Stimulated activated naive CD8-positive, alpha-beta T cell treated with anti-CD3 and anti-CD28 coated beads, Interleukin-15, Interleukin-2, amounts not matched to agents 100 U/mL and 50 U/mL, for 24 hours (primary cell): ENCODE measurements at places on chromosomes 11 and 22.

DNA sequence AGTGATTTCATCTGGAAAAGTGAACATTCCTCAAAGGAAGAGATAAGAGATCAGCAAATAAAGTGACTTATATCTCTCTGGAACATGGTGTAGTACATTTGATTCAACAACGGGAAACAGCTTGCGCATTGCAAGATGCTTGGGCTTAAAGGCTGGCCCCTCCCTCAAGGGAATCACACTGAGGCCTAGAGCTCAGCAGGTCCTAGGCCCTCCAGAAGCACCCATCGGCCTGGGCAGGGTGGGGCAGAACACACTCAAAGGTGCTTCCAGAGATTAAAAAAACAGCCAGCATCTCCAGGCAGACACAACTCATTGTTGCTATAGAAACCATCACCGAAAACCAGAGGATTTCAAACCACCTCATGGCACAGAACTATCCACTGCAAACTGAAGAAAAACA, 69.0 kb upstream of the ARFGAP3 start:
- no peak for DNase-seq

DNA sequence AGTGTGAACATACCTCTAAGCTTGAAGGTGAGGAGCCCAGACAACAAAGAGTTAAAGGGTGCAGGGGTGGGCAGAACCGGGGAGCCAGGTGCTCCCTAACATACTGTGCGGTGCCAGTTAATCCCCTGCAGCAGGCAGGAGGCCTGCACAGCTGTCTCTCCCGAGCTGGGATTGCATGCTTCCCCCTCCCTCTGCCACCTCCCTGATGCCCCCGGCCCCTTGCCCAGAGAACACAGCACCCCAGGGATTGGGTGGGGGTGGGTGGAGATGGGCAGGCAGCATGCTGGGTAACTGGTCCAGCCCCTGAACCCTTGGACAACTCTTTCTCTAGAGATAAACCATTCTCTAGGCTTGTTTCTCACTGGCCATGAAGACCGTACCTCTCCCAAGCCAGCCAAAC, 67.7 kb upstream of the MYOD1 start:
- DNase-seq: no peak

- DNase-seq: no peak
Measured at GRCh38 chr11:7573558-7574296, 59.9 kb downstream of the PPFIBP2 start.

GRCh38 chr11:61125310-61125684, 23.0 kb downstream of the CD5 start:
- no peak for DNase-seq

GRCh38 chr22:39183991-39184585, 31.6 kb upstream of the CBX7 start:
- no peak for DNase-seq

- DNase-seq: no peak
Measured at GRCh38 chr11:64536396-64536941, 54.6 kb upstream of the SLC22A12 start.

DNA sequence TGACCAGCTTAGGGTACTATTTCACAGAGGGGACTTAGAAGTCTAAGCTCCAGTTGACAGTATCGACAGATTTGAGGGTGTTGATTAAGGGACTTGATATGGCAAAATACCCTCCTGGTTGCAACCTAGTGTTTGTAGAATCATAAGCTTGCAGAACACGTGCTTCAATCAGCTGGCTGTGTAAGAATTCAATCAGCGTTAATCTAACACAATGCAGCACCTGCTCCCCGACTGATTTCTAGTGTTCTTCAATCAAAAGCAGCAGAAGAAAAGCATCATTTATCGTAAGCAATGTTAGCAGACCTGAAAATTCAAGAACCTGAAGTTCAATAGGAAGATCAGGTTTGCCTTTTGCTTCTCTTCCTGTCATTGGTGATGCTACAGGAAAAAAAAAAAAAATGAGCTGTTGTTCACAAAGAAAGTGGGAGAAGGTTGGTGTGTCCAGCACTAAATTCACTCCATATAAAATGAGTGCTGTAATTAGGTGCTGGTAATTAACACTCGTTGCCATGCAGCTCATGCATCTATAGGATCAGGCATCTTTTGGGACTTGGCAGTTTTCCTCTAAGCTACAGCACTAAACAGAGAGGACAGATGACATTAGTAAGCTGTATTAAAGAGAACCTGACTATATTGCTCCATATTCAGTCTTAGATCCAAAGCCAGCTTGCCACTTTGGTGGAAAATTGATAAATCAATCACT, 840.3 kb downstream of the OPCML start:
- DNase-seq: no peak

- no peak for DNase-seq
Measured at GRCh38 chr11:100680070-100680469, 7.0 kb upstream of the ARHGAP42 start.

- no peak for DNase-seq
Measured at GRCh38 chr22:23796461-23796860, 9.7 kb downstream of the SMARCB1 start.

GRCh38 chr11:76615950-76616349, 54.6 kb downstream of the LRRC32 start:
- DNase-seq: no peak

DNA sequence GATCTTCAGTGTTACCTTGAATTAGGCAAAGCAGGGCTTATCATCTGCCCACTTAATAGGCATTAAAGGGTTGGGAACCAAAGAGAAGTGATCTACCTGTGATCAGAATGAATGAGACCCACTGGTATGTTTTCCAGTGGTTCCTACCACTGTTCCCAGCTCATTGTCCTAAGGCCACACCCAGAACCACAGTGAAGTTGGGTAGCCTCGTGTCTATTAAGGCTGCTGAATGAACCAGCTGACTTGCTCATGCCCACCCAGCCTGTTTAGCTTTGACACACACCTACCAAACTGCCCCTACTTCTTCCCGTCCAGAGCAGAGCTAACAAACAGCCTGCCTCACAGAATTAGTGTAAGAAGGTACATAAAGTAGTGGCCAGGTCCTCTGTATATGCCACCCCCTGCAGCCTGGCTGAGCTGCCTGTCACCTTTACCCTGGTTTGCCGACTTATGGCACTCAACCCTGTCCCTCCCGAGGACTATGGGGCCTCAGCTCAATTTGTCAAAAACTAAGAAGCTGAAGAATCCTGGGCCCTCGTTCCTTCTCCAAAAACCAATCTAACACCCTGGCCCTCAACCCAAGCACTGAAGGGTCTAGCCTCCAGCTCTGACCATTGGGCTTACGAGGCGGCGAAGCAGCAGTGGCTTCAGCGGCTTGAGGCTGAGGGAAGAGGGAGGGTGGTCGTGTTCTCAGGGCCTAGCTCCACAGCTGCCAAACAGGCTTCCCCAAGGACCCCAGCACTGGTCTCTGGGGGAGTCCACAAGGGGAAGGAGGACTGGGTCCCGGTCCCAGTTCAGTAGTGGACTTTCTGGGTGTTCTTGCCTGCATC, 9.8 kb downstream of the UCP2 start:
- no peak for DNase-seq

- no peak for DNase-seq
Measured at GRCh38 chr22:19036523-19037273, 85.5 kb downstream of the DGCR2 start.

- no peak for DNase-seq
Measured at GRCh38 chr11:47498584-47499152, 49.7 kb upstream of the RAPSN start.

- DNase-seq: no peak
Measured at GRCh38 chr11:73275381-73275750, 3.2 kb downstream of the P2RY6 start.

DNA sequence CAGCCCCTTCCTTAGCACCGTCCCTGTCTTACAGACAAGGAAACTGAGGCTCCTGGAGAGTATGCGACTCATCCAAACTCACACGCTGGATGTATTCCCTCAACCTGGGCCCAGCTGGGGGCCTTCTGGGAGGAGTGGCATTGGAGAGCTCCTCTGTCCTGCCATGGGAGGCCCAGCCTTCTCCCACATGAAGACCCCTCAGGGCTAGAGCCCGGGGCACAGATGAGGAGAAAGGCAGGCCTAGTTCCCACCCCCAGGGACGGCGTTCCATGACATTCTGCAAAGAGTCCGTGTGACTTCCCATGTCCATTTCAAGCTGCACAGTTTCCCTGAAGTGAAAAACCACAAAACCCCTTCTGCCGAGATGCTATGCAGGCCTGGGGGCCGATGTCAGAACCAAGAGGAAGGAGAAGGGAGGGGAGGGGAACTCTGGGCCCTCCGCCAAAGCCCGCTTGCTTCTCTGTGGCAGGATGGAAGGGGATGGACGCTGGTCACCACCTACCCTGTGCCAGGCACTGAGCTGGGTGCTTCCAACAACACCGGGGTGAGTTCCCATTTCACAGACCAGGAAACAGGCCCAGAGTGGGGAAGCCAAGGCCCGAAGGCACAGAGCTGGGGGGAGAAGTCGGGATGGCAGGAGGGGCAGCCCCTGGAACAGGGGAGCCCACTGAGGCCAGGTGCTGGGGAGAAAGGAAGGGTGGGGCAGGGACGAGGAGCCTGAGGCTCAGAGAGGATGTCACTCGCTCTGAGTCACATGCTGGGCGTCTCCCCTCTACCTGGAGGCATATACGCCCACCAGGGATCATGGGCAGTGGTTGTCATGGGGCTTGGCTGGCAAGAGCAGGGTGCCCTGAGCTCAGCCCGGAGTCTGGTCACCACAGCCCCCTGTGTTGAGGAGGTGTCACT, 15.7 kb downstream of the RAC2 start:
- peak; percentile 61 for DNase-seq

- DNase-seq: no peak
Measured at GRCh38 chr11:117872975-117873827, 3.3 kb downstream of the FXYD6 start.

GRCh38 chr22:28480000-28480715, 199.5 kb downstream of the TTC28 start:
- no peak for DNase-seq

DNA sequence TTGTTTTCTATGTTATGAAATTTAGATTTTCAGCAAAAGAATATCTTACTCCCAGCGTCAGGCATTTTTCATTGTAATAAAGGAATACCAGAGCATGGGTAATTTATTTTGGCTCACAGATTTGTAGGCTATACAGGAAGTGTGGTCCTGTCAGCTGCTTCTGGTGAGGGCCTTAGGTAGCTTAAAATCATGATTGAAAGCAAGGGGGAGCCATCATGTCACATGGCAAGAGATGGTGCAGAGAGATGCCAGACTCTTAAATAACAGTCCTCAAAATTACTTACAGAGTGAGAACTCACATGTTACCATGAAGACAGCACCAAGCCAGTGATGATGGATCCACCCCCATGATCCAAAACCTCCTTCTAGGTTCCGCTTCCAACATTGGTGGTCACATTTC, 825.0 kb upstream of the CHORDC1 start:
- DNase-seq: no peak

- DNase-seq: no peak
Measured at GRCh38 chr22:21780259-21780658, 44.7 kb upstream of the YPEL1 start.

GRCh38 chr22:37284805-37285355, 2.6 kb downstream of the CYTH4 start:
- peak; percentile 48 for DNase-seq

DNA sequence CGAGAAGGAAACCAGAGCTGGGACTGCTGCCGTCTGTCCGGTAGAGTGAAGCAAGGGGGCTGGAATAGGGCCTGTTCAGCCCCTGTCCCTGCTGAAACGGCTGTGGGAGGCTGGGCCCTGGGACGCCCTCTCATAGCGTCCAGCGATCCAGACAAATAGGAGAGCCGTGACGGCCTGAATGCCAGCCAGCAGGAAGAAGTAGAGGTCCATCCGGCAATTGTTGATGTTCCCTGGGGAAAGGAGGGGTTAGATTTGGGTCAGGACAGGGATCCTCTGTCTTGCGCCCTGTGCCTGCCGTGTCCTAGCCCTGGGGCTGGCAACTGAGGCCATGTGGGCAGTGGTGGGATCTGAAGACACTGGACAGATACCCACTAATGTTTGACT, 12.9 kb downstream of the TMEM132A start:
- DNase-seq: no peak

- no peak for DNase-seq
Measured at GRCh38 chr11:77428598-77428997, 45.3 kb downstream of the PAK1 start.

DNA sequence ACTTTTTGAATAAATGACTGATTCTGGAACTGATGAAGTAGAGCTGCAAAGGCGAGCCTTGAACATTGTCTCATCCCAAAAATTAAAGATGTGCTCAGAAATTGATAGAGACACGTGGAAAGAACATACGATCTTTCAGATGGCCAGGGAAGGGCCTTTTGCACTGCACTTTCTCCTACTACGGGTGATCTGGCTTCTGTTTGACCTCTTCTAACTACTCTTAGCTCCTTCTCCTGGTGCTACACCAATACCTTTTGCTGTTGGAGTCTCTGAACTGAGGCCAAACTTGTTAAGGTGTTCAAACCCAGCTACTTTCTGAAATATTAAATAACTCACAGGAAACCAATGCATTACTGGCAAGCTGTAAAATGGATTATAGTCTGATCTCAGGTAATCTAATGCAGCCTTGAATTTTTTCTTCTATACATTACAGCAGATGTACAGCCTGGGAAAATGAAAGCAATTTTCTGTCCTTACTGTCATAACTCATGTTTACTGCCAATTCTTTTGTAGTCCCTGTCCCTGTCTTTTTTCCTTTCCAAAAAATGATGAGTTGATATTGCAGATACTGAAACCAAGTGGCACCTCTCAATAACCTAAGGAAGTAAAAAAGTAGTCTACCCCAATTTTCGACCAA, 1086.1 kb upstream of the CNTN5 start:
- DNase-seq: no peak

DNA sequence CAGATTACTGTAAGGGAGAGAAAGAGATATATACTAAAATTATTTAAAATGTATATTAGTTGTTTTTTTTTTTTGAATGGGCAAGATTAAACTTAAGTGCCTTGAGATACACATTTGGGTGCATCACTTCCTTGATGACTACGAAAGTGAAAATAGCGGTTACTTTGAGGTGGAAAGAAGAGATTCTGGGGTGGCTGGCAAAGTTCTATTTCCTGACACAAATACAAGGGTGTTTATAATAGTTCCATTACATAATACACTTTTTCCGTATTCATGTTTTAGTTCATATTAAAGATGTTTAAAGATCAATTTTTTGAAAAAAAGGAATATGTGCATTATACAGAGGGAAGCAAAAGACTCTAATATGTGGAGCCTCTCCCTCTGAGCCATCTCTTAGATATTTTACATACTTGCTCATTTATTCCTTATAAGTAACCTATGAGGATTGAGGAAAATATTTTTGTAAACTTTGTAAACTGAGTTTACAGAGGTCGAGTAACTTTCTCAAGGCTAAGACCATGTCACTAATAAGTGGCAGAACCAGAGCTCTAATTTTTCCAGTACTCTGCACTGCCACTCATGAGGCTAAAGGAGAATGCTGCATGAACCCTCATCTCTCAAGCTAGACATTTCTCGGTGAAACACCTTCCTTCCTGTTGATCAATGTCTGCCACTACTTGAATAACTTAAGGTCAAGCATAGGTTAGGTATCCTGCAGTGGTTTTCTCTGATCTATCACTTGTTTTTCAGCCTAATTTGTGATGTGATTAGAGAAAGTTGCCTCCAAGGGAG, 58.6 kb downstream of the DDIAS start:
- no peak for DNase-seq

- no peak for DNase-seq
Measured at GRCh38 chr22:43885786-43886185, 6.0 kb downstream of the PNPLA5 start.

GRCh38 chr11:101129203-101129943, at the start of gene PGR:
Gene PGR (minus strand): TSS chr11:101129813. CDS start chr11:101129070, 743 bp downstream.
- DNase-seq: no peak
